ENCODE measurements at places on chromosomes 3 and 15. TPM values are rescaled to one million over a fixed set of nuclear protein-coding genes. Genes with fewer than 3 reads are reported as not detected.

The C3orf22 gene
- not detected for total RNA-seq

The CLSTN2 gene
- total RNA-seq = 27.0 TPM

The SERPINI2 gene
- total RNA-seq = not detected

The CHRD gene
- 15.0 TPM for total RNA-seq

The CD80 gene
- total RNA-seq = 0.07 TPM

GRCh38 chr15:39752991-39753390 lies 29.6 kb downstream of the FSIP1 start:
- DNase-seq = no peak

DNA sequence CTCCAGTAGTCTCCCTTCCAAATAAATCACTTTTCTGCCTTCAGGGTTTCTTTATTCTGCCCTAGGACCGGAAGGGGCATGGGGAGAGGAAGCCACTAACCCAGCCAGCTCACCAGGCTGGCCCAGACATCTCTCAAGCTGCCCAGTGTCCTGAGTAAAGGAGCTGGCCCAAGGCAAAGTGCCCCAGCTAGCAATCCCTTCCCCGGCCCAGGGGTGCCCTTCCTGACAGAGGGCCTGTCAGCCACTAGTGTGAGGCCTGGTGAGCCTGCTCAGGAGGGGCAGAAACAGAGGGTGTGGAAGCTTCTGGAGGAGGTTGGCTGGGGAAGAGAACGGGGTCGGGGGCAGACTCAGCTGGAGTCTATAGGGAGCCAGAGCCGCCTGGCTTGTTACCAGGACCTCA lies 22.2 kb downstream of the SHF start:
- no peak for DNase-seq

GRCh38 chr3:105253225-105253624 lies 113.5 kb upstream of the ALCAM start:
- DNase-seq = no peak

DNA sequence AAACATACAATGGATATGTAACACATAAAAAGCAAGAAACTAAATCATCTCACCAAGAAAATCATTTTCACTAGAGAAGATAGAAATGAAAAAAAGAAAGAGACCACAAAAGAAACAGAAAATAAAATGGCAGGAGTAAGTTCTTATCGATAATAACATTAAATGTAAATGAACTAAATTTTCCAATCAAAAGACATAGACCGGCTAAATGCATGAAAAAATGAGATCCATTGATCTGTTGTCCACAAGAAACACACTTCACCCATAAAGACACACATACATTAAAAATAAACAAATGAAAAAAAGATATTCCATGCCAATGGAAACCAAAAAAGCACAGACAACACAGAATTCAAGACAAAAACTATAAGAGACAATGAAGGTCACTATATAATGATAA lies 1771.9 kb downstream of the SI start:
- DNase-seq = no peak

DNA sequence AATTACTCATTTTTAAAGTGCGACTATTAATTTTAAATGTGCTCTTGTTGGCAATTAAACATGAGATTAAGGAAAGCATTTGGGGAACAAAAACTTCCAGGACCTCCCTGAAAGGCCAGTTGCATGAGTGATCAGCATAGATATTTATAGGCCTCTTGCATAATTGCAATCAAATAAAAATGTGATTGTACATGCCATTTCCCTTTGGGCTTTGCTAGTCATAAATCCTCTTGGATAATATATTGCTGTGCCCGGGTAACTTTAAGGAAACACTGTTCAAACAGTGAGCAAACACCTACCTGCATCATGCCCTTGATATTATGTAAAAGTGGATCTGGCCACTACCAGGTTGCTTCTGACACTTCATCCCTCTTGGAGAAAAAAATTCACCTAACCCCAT lies 239.1 kb downstream of the MCTP2 start:
- DNase-seq = no peak
